ENCODE measurements at places on chromosomes 5 and 9. TPM values are rescaled to one million over a fixed set of nuclear protein-coding genes. Genes with fewer than 3 reads are reported as not detected.

Gene SAXO1
- 0.08 TPM for polyA plus RNA-seq

Gene SLC46A2
- not detected for polyA plus RNA-seq

Gene INSL6
- polyA plus RNA-seq = not detected

Gene KLHL3
- polyA plus RNA-seq = 6.6 TPM

Gene PDZD2
- polyA plus RNA-seq = 4.5 TPM

Gene GPR151
- polyA plus RNA-seq = not detected

Gene ENTPD2
- polyA plus RNA-seq = 4.5 TPM

Gene SCGB3A2
- not detected for polyA plus RNA-seq

Gene HNRNPA0
- 13.8 TPM for polyA plus RNA-seq

Gene PCDHGC4
- polyA plus RNA-seq = 0.65 TPM

Gene RLN2
- 0.27 TPM for polyA plus RNA-seq

Gene FIBCD1
- polyA plus RNA-seq = not detected

Gene TGFBR1
- 3.5 TPM for polyA plus RNA-seq

Gene FAM151B
- 0.49 TPM for polyA plus RNA-seq

Gene FAT2
- not detected for polyA plus RNA-seq

Gene ARSK
- 3.9 TPM for polyA plus RNA-seq

Gene SPINK13
- not detected for polyA plus RNA-seq

Gene GHR
- 1.2 TPM for polyA plus RNA-seq

Gene ITK
- 0.26 TPM for polyA plus RNA-seq

Gene DEPDC1B
- polyA plus RNA-seq = 0.31 TPM

Gene CCNJL
- polyA plus RNA-seq = 0.16 TPM

Gene FOXD4
- 0.68 TPM for polyA plus RNA-seq

Gene EQTN
- polyA plus RNA-seq = 0.33 TPM

Gene BRINP1
- 0.19 TPM for polyA plus RNA-seq

Gene MSMP
- 0.49 TPM for polyA plus RNA-seq

Gene CCDC192
- not detected for polyA plus RNA-seq

Gene RMRP
- polyA plus RNA-seq = 80.5 TPM

Gene PCDHA9
- polyA plus RNA-seq = not detected

Gene SLC34A3
- 0.21 TPM for polyA plus RNA-seq

Data from pancreas (tissue), 10 donors.